ENCODE measurements at places on chromosomes 7 and 10.

GRCh38 chr7:76285604-76286374 lies 16.7 kb upstream of the HSPB1 start:
- no peak for DNase-seq

- DNase-seq: no peak
These were observed 5.9 kb upstream of the CFAP69 start for GRCh38 chr7:90239050-90239449.

GRCh38 chr7:84009782-84010181 lies 184.8 kb downstream of the SEMA3A start:
- DNase-seq: no peak

GRCh38 chr10:63901228-63901627 lies 380.0 kb downstream of the REEP3 start:
- DNase-seq: no peak

- peak; percentile 27 for DNase-seq
These were observed 264.9 kb downstream of the SKIDA1 start for GRCh38 chr10:21260506-21261149.

- no peak for DNase-seq
These were observed 233.2 kb downstream of the TCERG1L start for GRCh38 chr10:131078131-131078881.

GRCh38 chr7:117068511-117069145 lies 115.3 kb downstream of the ST7 start:
- DNase-seq: no peak

DNA sequence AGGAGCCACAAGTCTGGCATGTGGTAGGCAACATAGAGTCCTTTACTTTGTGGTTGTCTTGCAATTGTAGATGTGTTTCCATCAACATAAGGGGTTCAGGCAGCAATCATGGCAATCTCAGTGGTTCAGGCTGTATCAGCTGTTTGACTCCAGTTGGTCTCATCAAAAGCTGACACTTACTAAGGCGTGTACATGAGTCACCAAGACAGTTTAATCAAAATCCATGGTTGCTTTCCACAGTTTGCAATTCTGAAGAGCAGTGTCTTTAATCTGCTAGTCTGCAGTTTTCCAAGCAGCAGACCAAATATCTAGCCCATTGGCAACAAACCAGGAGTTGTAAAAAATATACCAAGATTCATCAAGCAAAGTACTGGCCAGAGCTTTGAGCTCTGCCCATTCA lies 210.2 kb downstream of the MDFIC start:
- no peak for DNase-seq

- DNase-seq: no peak
These were observed 75.8 kb upstream of the EN2 start for GRCh38 chr7:155381852-155382801.

DNA sequence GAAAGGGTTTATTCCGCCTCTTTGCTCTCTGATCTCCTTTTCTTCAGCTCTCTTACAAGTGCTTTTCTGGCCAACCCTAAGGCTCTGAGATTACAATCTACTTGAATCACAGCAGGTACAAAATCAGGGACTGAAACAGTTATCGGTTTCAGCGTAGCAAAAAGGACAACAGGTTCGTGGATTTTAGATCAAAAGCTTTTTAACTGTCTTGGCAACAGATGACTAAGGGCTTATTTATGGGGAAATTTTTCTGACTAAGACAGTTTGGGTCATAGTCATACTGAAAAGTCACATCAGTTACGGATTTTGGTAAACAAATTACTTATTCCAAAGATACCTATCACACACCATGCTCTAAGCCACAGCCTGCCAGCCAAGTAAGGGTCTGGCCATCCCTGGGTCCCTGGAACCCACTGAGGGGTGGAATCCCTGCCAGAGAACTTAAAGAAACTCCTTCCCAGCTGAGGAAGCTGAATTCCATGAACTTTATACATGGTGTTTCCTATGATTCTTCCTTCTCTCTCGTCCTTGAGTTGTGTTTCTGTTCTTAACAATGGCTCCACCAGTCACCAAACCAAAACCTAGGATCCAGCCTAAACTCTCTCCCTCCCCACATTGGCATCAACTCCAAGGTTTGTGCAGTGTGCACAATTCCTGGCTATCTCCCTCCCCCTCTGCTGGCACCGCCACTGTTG lies 169.3 kb downstream of the FAM107B start:
- DNase-seq: peak; percentile 45

- no peak for DNase-seq
These were observed 816.9 kb upstream of the POT1 start for GRCh38 chr7:125746510-125746909.

DNA sequence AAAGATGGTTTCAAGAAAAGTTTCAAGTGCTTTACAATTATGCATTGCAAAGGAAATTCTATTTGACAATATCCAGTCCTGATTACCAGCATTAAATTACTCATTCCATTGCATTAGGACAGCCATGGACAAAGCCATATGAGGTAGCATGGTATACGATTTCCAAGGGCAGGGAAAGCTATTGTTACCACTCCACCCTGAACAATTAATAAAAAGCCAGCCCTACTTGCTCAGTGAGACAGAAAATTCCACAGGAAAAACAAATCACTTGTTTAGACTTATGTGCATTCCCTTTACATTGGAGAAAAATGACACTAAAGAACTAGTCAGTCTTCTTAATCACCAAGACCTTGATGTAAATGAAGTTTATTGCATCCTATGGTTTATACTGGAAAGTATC lies 5.6 kb downstream of the CD36 start:
- no peak for DNase-seq

DNA sequence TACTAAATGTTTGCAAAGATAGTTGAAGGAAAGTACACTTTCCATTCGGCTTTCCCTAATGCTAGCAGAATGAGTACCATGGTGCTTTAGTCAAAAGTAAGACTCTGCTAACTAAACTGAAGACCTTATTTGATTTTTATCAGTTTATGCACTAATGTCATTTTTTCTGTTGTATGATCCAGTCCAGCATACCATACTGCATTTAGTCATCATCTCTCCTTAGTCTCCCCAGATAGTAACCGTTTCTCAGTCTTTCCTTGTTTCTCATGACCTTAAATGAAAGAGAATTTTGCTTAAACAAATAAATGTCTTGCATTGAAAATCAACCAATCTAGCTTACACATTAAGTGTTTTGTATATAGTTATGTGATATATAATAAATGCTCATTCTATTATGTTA lies 529.5 kb upstream of the SEMA3D start:
- DNase-seq: no peak

GRCh38 chr7:18978108-18978495 lies 139.3 kb downstream of the TWIST1 start:
- DNase-seq: peak; percentile 92

GRCh38 chr7:37289367-37289766 lies 159.3 kb downstream of the ELMO1 start:
- DNase-seq: no peak

DNA sequence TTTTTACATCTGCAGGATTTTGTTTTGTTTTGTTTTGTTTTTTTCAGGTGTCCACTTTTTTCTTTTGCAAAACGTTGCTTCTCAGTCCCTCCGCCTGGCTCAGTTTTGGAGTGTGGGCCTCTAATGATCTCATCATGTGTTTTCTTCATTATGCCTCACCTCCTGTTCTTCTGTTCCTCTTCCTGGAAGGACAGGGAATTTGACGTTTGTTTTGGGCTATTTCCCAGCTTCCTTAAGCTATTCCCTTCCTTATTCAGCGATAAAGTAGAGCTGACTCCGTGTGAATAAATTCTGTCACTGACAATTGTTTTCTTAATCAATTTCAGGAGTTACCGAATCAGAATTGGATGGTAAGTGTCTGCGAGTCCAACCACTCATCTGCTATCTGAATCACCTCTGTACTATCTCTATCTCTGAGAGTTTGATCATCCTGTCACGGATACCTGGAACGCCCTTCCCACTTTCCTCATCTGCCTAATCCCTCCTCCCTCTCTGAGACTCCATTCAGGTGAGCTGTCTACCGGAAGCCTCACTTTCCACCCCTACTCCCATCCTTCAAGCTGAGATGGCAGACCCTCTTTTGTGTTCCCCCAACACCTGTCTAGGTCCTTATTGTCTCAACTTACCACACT lies 218.4 kb downstream of the GATA3 start:
- no peak for DNase-seq

Data from fibroblast of pulmonary artery (primary cell).